Dermis blood vessel endothelial cell (primary cell): ENCODE measurements at places on chromosomes 12 and 14. TPM values are rescaled to one million over a fixed set of nuclear protein-coding genes. Genes with fewer than 3 reads are reported as not detected.

DNA sequence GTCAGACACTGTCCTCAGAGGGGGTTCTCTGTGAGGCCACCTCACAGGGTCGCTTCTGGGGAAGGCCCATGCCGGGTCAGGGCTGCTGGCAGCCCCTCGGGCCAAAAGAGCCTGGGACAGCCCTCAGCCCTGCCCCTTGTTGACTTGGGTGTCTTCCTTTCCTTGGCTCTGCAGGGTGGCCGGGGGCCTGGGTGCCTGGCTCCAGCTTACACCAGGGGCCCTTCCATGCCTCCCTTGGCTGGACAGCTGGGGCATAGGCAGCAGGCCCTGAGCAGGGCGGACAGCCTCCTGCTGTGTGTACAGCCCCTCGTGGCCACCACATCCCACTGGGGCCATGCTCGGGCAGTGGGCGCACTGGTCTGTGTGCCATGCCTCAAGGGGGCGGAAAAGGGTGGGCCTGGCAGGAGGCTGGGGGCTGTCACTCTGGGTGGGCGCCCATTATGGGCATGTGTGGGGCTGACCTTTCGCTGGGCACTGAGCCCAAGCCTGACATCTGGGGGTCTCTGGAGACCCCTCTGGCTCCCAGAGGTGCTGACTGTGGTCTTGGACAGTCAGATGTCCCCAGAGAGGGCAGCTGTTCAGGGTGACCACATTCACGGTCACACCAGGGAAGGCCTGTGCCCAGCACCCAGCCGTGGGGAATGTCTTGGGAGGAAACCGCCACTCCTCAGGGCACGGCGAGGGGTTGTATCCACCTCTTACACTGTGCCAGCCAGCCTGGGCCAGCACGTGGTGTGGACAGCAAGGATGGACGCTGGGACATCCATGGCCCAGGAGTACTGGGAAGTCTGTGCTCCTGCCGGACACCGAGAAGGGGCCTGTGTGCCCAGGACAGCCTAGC lies 313.3 kb downstream of the TMEM121 start:
- DNase-seq: no peak

- peak; percentile 28 for DNase-seq
Measured at GRCh38 chr12:53791735-53792326, 40.1 kb upstream of the CISTR start.

DNA sequence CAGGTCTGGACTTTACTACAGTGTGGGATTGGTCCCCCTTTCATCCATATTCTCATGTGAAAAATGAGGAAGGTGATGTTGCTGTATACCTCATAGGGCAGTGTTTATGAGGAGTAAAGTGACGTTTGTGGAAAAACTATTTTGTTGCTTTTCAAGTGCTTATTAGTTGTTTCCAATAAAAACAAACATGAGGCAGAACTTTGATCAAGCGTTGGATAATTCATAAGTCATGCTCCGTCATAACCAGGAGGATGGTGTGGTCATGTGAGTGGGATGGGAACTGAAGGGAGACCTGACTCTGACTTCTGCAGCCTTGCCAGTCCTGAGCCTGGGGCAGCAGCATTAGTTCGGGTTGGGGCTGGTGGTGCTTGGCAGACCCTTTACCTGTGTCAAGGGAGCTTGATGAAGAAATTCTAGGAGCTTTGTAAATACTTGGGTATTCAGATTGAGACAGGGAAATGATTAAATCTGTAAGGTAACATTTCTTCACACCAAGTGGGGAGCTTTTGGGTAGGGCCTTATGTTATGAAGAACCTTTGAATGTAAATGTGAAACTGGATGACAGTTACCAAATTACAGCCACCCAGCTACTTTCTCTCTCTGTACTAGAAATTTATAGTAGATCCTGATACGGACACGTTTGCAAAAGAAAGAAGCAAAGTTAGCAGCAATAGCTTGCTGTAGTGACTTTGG lies 462.4 kb upstream of the RGS6 start:
- DNase-seq: no peak

- no peak for DNase-seq
Measured at GRCh38 chr14:65025818-65026217, 39.1 kb downstream of the FNTB start.

- DNase-seq: no peak
Measured at GRCh38 chr12:52323416-52324152, 2.4 kb upstream of the KRT83 start.

GRCh38 chr12:47946413-47947323 lies 16.7 kb upstream of the TMEM106C start:
- DNase-seq: no peak

ARHGAP9 gene
- total RNA-seq: not detected in 2 replicates

GRCh38 chr14:59103396-59103795 lies 85.1 kb upstream of the DAAM1 start:
- no peak for DNase-seq

DNA sequence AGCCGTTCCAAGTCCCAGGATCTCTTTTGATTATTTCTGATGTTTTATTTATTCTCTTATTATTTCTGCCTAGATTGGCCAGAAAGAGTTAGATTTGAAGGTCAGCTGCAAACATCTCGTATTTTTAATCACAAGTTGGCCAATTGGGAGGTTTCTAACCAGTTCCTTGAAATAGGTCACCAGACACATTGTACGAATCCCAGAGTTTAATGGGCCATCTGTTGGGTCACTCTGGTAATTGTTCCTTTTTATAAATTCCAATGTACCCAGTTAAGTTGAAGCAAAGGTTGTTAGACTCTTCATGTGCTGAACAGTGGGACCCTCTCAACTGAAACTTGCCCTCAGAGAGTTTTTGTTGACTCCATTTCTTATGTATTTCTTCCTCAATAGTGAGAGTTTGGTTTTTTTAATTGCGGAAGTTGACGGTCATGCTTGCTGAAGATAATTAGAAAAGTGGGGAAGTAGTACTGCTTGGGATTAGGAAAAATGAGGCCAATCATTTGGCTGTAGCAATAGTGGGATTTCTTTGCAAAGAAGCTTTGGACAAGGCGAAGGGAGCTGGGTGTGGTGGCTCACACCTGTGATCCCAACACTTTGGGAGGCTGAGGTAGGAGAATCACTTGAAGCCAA lies 382.7 kb upstream of the RGS6 start:
- no peak for DNase-seq

RTL1 gene
- total RNA-seq: not detected in 2 replicates

GRCh38 chr12:27817766-27818165 lies 37.7 kb upstream of the MANSC4 start:
- no peak for DNase-seq

DNA sequence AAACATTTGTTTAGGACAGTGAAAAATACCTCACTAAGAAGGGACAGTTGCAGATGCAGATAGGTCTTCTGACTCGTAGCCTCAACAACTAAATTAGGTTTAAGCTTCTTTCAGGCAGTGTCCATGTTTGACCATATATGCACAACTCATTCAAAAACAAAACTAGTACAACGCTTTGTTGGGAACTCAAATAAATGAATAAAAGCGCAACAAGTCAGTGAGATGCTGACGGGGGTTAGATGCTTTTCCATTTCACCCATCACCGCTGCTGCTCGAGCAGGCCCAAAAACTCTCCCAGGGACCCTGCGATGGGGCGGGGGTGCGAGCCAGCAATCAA lies 633 bp downstream of the RPAP3 start:
- DNase-seq: peak; percentile 6

- DNase-seq: no peak
Measured at GRCh38 chr12:121088195-121088585, 44.5 kb upstream of the P2RX7 start.

LALBA gene
- not detected in 2 replicates for total RNA-seq

- DNase-seq: no peak
Measured at GRCh38 chr14:57660208-57660607, 166.6 kb upstream of the CCDC198 start.

GRCh38 chr12:29282031-29282816 lies 98.7 kb downstream of the ERGIC2 start:
- peak; percentile 63 for DNase-seq

DNA sequence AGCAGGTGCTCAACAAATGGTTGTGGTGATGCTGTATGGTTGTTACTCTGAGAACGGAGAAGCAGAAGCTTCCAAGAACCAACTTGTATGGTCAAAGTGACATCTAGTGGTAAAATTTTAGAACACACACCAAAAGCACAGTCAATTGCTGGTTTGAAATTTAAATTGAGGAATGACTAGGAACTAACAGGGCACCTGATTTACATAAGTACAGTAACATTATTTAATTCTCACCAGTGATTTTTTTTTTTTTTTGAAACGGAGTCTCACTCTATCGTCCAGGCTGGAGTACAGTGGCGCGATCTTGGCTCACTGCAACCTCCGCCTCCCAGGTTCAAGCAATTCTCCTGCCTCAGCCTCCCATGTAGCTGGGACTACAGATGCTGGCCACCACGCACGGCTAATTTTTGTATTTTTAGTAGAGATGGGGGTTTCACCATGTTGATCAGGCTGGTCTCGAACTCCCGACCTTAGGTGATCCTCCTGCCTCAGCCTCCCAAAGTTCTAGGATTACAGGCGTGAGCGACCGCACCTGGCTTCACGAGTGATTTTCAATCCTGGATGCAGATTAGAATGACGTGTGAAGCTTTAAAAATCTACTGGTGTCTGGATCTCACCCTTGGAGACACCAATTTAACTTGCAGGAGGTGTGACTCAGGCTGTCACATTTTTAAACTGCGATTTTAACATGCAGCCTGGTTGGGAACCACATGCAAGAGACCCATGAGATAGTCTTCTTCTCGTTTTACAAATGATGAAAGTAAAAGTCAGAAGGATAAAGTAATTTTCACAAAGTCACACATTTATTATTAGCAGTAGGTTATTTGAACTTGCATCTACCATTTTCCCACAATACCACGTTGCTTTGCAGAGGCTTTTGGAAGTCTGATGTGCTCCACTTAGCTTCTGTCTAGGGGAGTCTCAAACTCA lies 14.1 kb upstream of the NUMB start:
- peak; percentile 85 for DNase-seq

AQP6 gene
- 0.05 TPM in 1 of 2 replicates, not detected in the other for total RNA-seq

KDM2B gene
- 29.4 and 32.0 TPM in 2 replicates for total RNA-seq

CREBL2 gene
- total RNA-seq: 37.9 and 42.4 TPM in 2 replicates

- no peak for DNase-seq
Measured at GRCh38 chr12:112270673-112271072, 111.6 kb downstream of the HECTD4 start.
